ENCODE measurements at places on chromosomes 11 and 22.

DNA sequence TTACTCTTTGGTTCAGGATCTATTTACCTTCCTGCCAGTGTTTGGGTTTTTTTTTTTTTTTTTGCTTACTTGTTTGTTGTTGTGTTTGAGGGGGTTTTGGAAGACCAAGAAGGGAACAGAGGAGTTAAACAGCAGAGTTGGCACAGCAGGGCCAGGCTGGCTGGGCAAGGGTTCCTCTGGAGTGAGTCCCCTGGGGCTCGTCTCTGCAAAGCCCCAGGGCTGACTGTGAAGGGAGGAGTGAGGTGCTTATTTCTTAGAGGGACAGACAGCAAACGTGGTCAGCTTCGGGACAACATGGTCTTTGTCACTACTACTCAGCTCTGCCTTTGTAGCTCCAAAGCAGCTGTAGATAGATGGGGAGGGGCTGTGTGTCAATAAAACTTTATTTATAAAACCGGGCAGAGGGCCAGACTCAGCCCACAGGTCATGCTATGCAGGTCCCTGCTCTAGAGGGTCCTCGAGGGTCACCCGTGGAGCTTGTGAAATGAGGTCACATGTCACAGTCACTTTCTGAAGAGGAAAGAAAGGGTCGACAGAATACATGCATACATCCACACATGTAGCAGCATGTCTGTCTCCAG, 1404.7 kb downstream of the BRD1 start:
- no peak for DNase-seq

DNA sequence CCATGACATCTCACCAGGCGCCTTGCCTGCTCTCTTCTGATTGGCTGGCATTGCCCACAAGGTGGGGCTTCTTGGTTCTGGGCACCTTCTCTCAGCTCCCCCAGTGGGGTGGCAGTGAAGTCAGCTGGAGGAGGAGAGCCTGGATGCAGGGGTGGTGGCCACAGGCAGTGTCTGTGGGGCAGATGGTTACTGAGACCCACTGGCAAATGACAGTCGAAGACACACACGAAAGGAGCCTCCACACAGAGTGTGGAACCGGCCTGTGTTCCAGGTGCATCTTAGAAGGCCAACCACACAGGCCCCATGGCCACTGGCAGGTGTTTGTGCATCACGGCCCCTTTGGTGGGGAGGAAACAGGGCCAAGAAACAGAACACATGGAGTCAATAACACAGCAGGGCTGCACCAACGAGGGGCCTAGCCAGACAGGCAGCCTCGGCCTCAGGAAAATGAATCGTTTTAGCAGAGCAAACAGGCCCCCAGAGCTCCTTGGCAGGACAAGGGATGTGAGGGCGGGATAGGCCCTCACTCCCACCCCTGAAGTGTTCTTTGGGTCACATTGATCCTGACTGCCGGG, 683.4 kb downstream of the TBC1D22A start:
- no peak for DNase-seq

GRCh38 chr11:26993965-26994457, at the start of gene FIBIN:
Gene FIBIN, plus strand, starts transcription at chr11:26994112. Its CDS starts 415 bp downstream, at chr11:26994527.
- DNase-seq = no peak

DNA sequence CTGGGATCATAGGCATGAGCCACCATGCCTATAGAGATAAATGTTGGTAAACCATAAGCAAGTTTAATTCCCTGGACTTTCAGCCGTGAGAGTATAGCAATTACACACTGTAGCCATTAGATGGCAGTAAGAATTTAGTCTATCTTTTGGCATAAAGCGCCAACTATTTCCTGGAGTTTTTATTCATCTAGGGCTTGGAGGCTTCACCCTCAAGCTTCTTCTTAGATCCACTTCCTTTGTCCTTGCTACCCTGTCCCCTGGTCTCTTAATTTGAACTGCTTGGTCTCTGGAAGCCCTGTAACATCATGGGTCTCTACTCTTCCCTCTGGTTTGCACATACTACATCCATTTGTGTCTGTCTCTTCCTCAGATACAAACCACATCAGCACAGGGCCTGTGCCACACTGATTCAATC, 38.2 kb downstream of the OR10A6 start:
- no peak for DNase-seq

GRCh38 chr22:38239101-38239761, 33.6 kb downstream of the TMEM184B start:
- peak; percentile 92 for DNase-seq

DNA sequence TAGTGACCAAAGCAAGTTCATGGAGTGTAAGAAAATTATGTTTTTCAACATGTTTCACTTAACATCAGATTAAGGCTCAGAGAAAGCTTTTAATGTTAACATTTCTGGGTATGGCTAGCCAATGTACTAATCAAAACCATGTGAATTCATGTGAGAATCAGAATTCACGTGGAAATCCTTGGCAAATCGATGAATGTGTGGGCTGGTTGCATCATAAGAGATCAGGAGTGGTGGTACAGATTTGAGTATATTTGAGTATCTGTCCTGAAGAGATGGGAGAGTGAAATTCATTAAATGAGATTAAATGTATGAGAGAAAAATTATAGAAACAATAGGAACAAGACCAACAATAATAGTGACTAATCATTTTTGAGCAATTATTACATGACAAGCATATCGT, 638.6 kb upstream of the ANO5 start:
- DNase-seq = no peak

GRCh38 chr11:130854483-130854882, 61.8 kb downstream of the SNX19 start:
- no peak for DNase-seq

GRCh38 chr11:34192481-34193401, 87.3 kb downstream of the NAT10 start:
- DNase-seq = peak; percentile 93

- DNase-seq = no peak
Measured at GRCh38 chr11:90330632-90331031, 107.8 kb upstream of the CHORDC1 start.

- no peak for DNase-seq
Measured at GRCh38 chr22:19848298-19849224, 6.1 kb downstream of the GNB1L start.

- no peak for DNase-seq
Measured at GRCh38 chr11:118120793-118121192, 31.8 kb downstream of the SCN4B start.

DNA sequence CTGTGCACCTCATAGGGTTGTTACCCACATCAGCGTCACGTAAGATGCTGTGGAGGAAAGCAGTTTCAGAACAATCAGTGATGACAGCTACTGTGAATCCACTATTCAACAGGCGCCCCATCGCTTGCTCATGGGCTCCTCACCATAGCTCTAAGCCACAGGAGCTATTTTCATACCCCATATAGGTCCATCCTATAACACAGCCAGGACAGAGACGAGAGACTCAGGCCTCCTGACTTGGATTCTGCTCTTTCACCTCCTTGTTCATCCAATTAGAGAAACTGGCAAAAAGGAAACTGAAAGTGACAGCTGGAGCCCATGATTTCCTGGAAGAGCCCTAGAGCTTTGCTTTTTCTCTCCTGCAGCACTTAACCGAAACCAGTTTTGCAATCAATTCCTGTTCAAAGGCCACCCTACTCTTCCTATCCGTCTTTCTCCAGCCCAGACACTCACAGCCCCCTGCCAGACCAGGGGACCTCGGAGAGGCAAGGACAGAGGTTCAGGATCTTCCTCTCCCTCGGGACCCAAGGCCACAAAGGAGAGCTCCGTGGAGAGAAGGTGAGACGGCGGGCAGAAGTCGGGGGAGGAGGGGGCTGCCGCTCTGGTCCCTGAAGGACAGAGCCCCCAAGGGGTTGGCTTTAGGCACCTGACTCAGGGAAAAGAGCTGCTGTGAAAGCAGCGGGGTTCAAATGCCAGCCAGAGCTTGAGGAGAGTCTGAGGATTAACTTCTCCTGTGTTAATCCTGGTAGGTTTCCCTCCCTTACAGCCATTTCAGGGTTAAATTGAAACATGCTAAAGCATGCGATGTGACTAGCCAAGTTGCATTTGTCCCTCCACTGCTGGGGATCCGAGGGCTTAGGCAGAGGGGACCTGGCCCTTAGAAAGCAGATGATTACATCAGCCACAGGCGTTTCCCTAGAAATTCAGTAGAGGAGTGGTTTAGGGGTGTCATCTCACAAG, at the start of gene APOL6:
APOL6 (plus strand) TSS at position 381 of the 960 bp plus-strand sequence. CDS start 7,980 bp downstream, outside the sequence.
- no peak for DNase-seq

- no peak for DNase-seq
Measured at GRCh38 chr22:32571761-32572160, 97.2 kb downstream of the FBXO7 start.

DNA sequence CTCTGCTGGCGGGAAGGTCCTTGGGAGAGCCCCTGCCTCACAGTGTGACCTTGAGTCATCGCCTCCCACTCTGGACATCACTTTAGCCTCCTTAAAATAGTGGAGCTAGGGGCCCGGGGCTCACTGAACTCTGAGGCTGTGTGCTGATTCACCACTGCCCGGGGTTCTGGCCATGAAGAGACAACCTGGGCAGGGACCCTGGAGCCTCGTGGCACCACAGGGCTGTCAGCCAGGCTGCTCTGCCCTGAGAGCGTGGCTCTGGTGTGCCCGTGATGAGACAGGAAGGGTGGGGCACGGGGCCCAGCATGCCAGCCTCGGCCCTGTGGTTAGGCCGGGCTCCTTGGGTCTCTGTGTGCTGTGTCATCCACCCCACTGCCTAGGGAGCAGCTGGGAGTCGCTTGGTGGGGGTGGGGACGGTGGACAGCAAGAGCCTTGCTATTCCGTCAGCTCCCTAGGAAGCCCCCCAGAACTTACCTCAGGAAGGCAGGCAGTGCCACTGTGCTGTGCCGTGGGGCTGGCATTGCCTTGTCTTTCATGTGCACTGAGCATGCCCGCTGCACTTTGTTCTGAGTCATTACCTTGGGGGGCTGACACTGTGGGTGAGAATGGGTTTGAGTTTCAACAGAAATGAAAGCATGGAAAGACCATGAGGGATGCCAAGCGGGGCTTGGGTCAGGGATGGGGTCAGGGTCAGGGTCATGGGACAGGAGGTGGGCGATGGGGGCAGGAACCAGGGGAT, 31.7 kb downstream of the TPCN2 start:
- no peak for DNase-seq
